RWPE1 (cell line): ENCODE measurements at places on chromosomes 2 and 18.

GRCh38 chr18:59671551-59671950, 25.7 kb downstream of the CCBE1 start:
- DNase-seq, result no peak

DNA sequence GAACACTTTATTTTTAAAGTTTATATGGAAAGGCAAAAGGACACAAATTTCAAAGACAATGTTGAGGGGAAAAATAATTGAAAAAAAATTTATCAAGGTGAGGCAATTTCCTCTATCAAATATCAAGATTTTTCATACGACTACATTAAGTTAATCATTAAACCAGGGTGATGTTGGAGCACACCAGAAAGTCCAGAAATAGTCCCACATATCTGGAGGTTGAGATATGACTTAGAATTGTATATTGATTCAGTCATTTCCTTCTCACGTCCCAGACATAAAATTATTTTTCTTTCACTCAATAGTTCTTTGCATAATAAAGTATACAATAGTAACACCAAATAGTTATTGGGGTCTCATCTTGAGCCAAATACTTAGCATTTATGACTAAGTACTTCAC, 605.1 kb downstream of the NUP35 start:
- no peak for DNase-seq

GRCh38 chr2:44768438-44769236, 172.9 kb upstream of the SIX3 start:
- DNase-seq, result no peak

- no peak for DNase-seq
Observed at GRCh38 chr18:11873670-11874340, 22.6 kb downstream of the CHMP1B start.

DNA sequence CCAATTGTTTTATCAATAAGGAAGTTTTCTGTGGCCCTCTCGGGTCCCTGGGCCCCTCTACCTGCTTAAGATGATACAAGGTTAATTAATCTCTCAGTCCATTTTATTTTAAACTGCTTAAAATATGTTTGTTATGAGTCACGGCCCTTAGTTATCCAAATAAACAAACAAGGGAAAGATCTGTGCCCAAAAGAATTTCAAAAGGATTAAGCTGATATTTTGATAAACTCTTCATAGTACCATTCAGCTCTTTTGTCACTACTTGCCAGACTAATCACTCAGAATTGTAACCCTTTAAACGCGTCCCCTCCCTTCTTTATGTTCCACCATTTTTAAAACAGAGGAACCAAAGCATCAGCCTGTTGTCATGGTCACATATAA, 144.7 kb upstream of the STK17B start:
- no peak for DNase-seq

GRCh38 chr2:150339951-150340350, 147.5 kb downstream of the RND3 start:
- no peak for DNase-seq

- DNase-seq, result no peak
Observed at GRCh38 chr2:238161291-238162051, 2.7 kb downstream of the ERFE start.

DNA sequence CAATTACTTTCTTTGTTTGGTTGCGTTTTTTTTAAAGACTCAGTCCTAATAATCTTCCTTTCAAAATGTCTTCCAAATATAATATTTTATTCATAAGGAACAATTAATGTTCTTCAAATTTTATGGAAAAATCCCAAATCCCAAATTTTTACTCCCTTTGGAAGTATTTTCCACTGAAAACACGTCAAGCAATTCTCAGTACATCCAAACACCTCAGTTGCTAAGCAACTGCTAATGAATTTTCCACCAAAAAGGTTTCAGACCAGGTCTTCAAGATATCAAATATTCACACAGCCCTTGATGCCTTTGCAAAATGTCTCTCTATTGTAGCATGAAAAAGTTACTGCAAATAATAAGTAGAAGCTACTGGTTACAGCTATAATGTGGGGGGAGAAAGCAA, 140.1 kb downstream of the DSEL start:
- DNase-seq, result no peak

GRCh38 chr2:199463708-199464605, 6.2 kb upstream of the SATB2 start:
- DNase-seq, result no peak

- DNase-seq, result no peak
Observed at GRCh38 chr18:29378651-29379136, 1201.8 kb upstream of the CDH2 start.

DNA sequence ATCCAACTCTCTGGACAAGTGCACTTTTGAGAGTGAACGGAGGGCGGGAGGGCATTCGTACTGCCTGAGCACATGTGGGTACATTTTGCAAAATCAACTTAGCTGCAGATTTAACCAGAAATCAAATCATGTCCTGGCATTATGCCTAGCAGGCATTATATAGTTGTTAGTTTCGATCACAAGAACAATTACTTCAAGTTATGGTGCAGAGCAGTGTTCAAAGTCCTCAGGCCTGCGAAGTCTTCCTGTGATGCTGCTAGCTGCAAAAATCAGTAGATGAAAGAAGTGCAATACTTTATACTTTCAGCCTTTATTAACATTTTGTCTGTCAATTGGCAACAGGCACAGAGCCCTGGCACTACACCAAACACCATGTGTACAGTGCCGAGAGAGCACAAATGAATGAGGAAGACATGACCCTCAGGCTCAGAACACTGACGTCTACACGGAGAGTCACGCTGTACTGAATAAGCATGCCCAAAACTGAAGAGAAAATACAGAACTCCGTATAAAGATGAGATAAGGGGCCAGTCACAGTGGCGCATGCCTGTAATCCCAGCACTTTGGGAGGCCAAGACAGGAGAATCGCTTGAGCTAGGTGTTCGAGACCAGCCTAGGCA, 92.1 kb upstream of the CREB1 start:
- no peak for DNase-seq

DNA sequence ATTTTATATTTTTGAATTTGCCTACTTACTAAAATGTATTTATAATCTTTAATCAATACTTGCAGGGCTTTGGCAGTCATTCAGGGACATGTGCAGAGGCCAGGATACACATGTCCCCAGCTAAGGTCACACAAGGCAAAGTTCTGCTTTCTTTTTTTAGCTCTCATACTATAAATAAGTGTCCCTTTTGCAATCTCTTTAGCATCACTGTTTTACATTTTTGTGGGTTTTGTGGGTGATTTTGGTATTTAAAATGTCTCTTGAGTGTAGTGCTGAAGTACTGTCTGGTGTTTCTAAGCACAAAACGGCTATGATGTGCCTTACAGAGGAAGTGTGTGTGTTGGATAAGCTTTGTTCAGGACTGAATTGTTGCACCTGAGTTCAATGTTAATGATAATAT, 309.0 kb upstream of the GULP1 start:
- DNase-seq, result no peak

DNA sequence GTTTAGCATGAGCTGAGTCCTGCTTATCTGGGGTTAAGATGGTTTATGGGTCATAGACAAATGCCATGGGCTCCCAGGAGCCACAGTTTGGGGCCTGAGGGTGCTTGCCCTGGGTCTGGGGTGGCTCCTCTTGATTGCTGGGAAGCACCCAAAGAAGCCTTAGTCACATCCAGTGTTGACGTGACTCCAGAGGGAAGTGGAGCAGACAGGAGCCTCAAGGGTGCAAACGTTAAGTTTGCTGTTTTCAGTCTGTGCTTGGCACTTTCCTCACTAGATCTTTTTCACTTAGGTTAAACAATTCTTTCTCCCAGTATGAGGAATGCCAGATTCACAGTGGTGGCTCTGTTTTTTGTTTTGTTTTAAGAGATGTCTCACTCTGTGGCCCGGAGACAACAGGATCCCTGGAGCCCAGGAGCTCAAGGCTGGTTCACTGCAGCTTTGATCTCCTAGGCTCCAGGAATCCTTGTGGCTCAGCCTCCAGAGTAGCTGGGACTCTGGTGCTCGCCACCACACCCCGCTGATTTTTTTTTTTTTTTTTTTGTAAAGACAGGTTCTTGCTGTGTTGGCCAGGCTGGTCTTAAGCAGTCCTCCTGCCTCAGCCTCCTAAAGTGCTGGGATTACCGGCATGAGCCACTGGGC, 251.3 kb downstream of the FAM210A start:
- DNase-seq, result no peak

DNA sequence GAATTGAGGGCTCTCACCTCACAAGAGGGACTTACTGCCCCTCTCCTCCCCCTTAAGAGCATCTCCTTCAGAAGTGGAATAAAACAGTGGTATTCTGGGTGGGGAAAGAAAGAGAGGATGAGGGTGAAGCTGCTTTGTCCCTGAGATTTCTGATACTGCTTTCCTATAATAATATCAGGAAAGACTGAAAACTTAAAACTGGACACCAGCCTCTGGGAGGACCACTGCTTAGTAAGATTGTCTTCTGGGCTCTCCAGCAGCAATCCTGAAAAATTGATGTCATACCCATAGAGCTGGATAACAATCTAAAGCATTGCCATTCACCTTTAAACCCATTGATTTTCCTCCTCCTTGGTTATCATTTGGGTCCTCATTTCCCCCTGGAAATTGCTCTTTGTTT, 4.7 kb upstream of the HOXD4 start:
- DNase-seq, result no peak

- DNase-seq, result no peak
Observed at GRCh38 chr18:10872304-10872703, 277.1 kb downstream of the PIEZO2 start.

GRCh38 chr2:215442401-215442787, 6.5 kb upstream of the FN1 start:
- no peak for DNase-seq

- no peak for DNase-seq
Observed at GRCh38 chr2:164141271-164141670, 405.5 kb upstream of the FIGN start.

- DNase-seq, result no peak
Observed at GRCh38 chr18:38941711-38942561, 1376.3 kb upstream of the CELF4 start.
